ENCODE measurements at places on chromosomes 12 and 14. TPM values are rescaled to one million over a fixed set of nuclear protein-coding genes. Genes with fewer than 3 reads are reported as not detected.

- H3K27me3 ChIP-seq = no peaks in the 10 kb centered on the region
- H3K4me3 ChIP-seq = no peak overlapping the region
- DNase-seq = peak; percentile 83
- no peak overlapping the region for H3K27ac ChIP-seq
- H3K36me3 ChIP-seq = no peaks in the 10 kb centered on the region
Observed at GRCh38 chr12:14999021-14999694, 26.3 kb downstream of the PDE6H start.

DNA sequence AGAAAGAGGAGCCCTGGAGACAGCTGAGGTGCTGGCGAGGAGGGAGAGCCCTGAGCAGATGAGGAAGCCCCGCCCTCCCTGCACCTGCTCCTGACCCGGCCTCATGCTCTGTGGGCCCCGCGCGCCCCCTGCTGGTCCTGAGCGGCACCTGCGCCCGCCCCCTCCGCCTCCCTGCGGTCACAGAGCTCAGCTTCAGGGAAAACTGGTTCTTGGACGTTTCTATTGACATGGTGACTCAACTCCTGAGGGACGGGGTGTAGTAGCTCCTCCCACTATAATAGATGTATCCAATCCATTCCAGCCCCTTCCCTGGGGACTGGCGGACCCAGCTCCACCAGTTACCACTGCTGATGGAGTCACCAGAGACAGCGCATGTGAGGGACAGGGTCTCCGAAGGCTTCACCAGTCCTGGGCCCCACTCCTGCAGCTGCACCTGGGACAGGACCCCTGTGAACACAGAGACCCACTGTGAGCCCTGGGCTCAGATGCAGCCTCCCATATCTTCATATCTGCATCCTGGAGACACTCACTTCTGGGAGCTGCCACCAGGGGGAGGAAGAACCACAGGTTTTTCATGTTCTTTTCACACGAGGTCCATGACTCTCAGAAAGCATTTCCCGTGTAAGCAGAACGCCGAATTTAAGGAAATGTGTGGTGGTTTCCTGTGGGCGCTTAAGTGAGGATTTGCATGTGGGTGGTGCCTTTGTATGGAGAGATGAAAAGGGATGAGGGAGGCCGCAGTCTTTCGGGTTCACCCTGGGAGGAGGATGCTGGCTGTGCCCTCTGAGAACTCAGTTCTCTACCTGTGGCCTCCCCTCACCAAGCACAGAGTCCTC is 1346.4 kb downstream of the TMEM121 start:
- H3K4me3 ChIP-seq = no peak overlapping the region
- no peak overlapping the region for H3K27ac ChIP-seq
- H3K4me1 ChIP-seq = no peaks in the 10 kb centered on the region
- no peak for DNase-seq
- H3K36me3 ChIP-seq = no peaks in the 10 kb centered on the region

DNA sequence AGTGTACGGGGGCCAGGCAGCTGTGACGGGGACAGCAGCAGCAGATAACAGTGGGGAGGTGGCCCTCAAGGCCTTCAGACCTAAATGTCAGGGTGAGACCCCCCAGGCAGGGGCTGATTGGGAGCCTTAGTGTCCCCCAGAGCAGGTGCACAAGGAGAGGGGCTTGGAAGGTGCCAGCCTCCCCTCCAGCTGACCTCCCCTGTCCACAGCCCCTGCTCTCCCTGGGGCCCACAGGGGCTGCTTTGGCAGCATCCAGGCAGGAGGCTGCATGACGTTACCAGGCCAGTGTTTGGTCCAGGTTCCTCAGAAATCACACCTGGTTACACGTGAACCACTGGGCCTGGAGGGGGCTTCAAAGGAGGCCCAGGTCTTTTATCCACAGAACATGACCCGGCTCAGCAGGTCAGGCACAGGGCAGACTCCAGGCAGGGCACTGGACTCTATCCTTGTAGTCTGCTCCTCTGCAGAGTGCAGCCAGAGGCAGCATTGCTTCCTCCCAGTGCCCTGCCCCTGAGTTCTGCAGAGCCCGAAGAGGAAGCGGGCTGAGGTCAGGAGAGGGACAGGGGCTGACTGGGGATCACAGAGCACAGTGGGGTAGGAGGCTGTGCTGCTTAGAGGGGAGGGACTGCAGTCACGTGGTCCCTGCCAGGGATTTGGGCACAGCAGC is 2.6 kb upstream of the TRMT61A start:
- H3K36me3 ChIP-seq = no peaks in the 10 kb centered on the region
- peaks cover 14% of the 10 kb centered on the region for H3K27me3 ChIP-seq
- DNase-seq = no peak
- H3K4me3 ChIP-seq = no peak overlapping the region
- peaks cover 32% of the 10 kb centered on the region for H3K4me1 ChIP-seq

GRCh38 chr12:102800565-102800964 is 116.5 kb downstream of the PAH start:
- H3K4me3 ChIP-seq = no peak overlapping the region
- H3K36me3 ChIP-seq = no peaks in the 10 kb centered on the region
- no peaks in the 10 kb centered on the region for H3K4me1 ChIP-seq
- H3K27me3 ChIP-seq = no peaks in the 10 kb centered on the region
- no peak for DNase-seq
- H3K27ac ChIP-seq = no peak overlapping the region

DNA sequence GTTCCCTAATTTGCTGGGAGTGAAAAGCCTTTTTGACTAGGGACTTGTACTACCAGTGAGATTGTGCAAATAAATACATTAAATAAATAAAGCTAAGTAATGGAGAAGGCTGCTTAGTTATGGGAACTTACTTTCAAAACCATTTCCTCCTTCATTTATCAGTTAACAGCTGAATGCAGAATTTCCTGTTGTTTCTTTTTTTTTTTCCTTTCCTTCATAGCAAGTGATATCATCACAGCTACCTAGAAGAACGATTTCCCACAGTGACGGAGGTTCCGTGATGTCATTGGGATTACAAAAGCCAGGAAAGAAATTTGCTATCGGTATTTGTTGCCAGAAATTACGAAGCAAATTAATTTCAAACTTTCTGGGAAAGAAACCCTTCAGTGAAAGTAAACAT is 42.1 kb upstream of the SOCS2 start:
- H3K4me1 ChIP-seq = peaks cover 9% of the 10 kb centered on the region
- H3K4me3 ChIP-seq = no peak overlapping the region
- DNase-seq = no peak

DNA sequence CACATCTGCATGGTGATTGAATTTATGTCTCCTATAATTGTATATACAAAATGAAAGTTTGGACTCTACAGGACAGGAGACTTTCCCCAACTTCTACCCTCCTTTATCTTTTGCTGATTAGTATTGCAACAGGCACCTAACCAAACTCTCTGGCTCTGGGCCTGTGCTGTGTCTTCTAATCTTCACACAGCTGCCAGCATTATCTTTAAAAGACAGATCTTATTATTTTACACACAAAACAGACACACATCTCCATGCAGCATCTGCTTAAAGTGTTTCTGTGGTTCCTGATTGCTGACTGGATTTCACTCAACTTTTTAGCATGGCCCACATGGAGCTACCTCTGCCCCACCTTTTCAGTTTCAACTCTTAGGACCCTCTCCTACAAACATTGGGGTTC is 154.9 kb upstream of the PELI2 start:
- no peak for DNase-seq
- H3K4me3 ChIP-seq = no peak overlapping the region
- H3K4me1 ChIP-seq = no peaks in the 10 kb centered on the region
- no peaks in the 10 kb centered on the region for H3K36me3 ChIP-seq
- H3K27me3 ChIP-seq = peaks cover 2% of the 10 kb centered on the region

DNA sequence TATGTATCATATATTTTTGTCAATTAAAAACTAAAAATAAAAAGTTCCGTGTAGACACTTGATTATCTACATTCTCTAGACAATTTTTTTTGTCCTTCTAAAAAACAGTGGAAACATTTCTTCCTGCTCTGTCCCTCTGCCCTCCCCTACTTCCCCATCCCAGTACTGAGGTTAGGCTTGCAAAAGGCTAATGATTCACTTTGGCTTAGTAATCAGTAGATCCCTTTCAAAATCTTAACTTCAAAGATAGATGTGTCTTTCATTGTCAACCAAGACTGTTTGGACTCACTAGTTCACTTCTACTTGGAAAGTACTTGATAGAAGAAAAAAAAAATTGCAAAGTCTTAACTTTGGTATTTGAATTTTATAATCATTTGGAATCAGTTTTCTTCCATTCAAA is 3.8 kb downstream of the SETD3 start:
- no peak overlapping the region for H3K27ac ChIP-seq
- peaks cover 9% of the 10 kb centered on the region for H3K4me1 ChIP-seq
- no peak for DNase-seq

GRCh38 chr14:89407856-89408255 is 9.2 kb downstream of the FOXN3 start:
- no peaks in the 10 kb centered on the region for H3K27me3 ChIP-seq
- no peak overlapping the region for H3K27ac ChIP-seq
- no peaks in the 10 kb centered on the region for H3K4me1 ChIP-seq
- H3K4me3 ChIP-seq = no peak overlapping the region
- peaks cover 10% of the 10 kb centered on the region for H3K36me3 ChIP-seq

DNA sequence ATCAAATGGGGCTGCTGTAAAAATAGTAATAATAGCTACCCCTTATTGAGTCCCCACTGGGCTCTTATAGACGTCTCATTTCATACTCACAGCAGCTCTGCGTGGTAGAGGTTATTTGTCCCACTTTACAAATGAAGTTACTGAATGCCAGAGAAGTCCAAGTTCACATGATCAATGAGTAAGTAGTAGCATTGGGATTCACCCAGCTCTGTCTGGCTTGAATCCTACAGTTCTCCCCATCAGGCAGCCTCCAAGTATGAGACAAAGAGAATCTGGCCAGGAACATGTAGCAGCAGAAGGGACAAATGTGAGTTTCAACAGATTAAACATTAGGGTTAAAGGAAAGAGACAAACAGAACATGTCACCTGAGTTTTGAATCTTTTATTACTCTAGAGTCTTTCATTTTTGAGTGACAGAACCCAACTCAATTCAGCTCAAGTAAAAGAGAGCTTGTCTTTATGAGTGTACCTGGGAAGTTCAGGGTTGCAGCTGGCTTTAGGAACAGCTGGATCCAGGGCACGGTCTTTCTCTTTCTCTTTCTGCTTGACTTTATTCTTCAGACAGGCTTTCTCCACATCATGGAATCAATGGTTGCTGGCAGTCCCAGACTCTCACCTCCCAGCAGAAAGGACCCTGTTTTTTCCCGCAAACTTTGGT is 64.1 kb upstream of the JDP2 start:
- no peaks in the 10 kb centered on the region for H3K4me1 ChIP-seq
- no peak overlapping the region for H3K4me3 ChIP-seq
- no peaks in the 10 kb centered on the region for H3K36me3 ChIP-seq
- no peak overlapping the region for H3K27ac ChIP-seq

DNA sequence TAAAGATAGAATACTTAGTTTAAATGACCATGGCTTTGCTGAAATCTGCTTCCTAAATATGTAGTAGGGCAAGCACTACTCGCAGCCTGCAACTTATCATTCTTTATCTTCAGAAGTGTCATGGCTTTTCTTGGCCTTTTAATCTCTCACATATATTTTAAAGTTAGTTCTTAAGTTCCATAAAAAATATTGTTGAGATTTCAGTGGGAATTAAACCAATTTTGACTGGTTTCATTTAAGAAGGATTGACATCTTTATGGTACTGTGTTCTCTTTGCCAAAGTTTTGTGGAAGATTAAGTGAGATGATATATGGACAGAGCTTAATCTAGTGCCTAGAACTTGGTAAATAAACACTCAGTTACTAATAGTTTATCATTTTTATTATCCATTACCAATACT is 56.7 kb downstream of the KIAA0586 start:
- no peak for DNase-seq
- H3K4me1 ChIP-seq = peaks cover 6% of the 10 kb centered on the region
- H3K27ac ChIP-seq = no peak overlapping the region
- peaks cover 4% of the 10 kb centered on the region for H3K36me3 ChIP-seq

DNA sequence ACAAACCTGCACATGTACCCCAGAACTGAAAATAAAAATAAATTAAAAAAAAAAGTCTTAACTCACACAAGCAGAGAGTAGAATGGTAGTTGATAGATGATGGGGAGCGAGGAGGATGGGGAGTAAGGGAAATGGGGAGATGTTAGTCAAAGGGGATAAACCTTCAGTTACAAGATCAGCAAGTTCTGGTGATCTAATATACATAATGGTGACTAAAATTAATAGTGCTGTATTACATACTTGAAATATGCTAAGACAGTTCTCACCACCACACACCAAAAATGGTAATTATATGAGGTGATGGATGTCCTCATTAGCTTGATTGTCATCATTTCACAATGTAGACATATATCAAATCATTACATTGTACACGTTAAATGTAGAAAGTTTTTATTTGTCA is 3.2 kb upstream of the C12orf42 start:
- no peak overlapping the region for H3K27ac ChIP-seq
- H3K4me3 ChIP-seq = no peak overlapping the region
- H3K36me3 ChIP-seq = no peaks in the 10 kb centered on the region

DNA sequence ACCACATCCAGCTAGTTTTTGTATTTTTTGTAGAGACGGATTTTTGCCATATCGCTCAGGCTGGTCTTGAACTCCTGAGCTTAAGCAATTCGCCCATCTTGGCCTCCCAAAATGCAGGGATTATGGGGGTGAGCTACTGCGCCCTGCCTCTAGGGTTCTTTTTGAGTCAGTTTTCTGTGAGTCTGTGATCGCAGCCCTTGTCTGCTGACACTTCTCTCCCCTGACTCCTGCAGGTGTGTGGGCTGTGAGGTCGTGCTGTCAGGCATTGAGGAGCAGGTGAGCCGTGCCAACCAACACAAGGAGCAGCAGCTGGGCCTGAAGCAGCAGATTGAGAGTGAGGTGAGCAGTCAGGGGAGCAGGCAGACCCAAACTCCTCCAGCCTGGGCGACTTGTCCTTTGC is 6.3 kb downstream of the COPS7A start:
- no peak overlapping the region for H3K4me3 ChIP-seq
- no peak overlapping the region for H3K27ac ChIP-seq
- H3K4me1 ChIP-seq = no peaks in the 10 kb centered on the region
- H3K27me3 ChIP-seq = no peaks in the 10 kb centered on the region
- peaks cover 38% of the 10 kb centered on the region for H3K36me3 ChIP-seq

DNA sequence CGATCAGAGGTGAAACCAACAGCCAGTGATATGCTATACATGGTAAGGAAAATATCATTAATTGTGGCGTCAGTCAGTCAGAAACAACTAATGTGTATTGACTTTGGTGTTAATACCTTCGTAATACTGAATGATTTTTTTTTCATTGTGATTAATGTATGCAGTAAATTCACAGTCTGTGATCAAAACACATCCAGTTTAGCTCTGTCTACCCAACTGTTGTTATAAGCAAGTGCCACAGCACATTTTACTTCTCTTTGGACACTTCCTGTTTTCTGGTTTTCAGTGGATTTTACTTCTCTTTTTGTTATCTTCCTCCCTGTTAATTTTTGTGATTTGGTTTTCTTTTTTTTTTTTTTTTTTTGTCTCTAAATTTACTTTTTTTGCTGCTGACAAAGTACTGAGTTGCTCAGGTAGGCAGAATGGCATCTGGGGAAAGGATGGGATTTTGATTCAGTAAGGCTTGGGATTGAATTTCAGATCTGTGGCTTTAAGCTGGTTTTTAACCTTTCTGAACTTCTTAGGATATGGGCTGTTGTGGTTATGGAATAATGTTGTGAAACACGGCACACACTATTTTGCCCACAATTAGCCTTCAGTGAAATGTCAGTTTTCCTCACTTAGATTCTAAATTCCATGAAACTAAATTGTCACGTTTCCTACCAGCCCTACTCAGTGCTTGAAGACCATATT is 604 bp downstream of the GLIPR1 start:
- peaks cover 14% of the 10 kb centered on the region for H3K36me3 ChIP-seq
- no peaks in the 10 kb centered on the region for H3K27me3 ChIP-seq
- H3K27ac ChIP-seq = peak overlapping the region; percentile 89
- H3K4me3 ChIP-seq = peak overlapping the region; percentile 95
- DNase-seq = no peak
- H3K4me1 ChIP-seq = peaks cover 31% of the 10 kb centered on the region

CD27 gene
- not detected for total RNA-seq

TMTC1 gene
- total RNA-seq = 5.0 TPM

SLC10A1 gene
- not detected for total RNA-seq

SPX gene
- 19.8 TPM for total RNA-seq

SOAT2 gene
- total RNA-seq = not detected

Data from astrocyte (in vitro differentiated cells and primary cell).